ENCODE measurements at places on chromosomes 1 and 21.

GRCh38 chr1:101520302-101520701 lies 283.5 kb downstream of the S1PR1 start:
- no peak overlapping the region for H3K4me3 ChIP-seq
- H3K27me3 ChIP-seq, result no peaks in the 10 kb centered on the region
- no peak overlapping the region for H3K27ac ChIP-seq

GRCh38 chr1:93841771-93842170 lies 37.2 kb downstream of the DNTTIP2 start:
- no peak overlapping the region for H3K27ac ChIP-seq
- H3K36me3 ChIP-seq, result no peaks in the 10 kb centered on the region
- DNase-seq, result no peak
- H3K27me3 ChIP-seq, result no peaks in the 10 kb centered on the region
- no peaks in the 10 kb centered on the region for H3K4me1 ChIP-seq

DNA sequence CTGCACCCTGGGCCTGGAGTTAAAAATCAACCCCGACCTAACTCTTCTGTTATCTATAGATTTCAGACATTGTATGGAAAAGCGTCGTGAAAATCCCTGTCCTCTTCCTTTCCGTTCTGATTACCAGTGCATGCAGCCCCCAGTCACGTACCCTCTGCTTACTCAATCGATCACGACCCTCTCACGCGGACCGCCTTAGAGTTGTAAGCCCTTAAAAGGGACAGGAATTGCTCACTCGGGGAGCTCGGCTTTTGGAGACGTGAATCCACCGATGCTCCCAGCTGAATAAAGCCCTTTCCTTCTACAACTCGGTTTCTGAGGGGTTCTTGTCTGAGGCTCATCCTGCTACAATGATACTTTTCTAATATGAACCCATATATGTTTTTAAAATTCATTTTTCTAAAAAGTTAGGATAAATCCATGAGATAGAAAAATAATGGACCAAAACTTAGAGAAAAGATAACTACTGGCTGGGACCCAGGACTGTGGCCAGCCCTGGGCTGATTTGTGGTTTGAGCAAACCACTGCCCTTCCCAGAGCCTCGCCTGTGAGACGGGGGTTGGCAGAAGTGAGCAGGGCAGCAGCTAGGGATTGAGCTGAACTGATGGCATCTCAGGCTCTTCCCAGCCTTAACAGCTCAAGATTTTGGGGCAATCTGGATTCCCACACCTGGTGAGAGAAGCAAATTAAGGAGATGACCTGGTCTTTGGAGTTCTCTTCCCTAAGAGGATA lies 5.0 kb downstream of the UQCRHL start:
- H3K4me1 ChIP-seq, result peaks cover 8% of the 10 kb centered on the region

DNA sequence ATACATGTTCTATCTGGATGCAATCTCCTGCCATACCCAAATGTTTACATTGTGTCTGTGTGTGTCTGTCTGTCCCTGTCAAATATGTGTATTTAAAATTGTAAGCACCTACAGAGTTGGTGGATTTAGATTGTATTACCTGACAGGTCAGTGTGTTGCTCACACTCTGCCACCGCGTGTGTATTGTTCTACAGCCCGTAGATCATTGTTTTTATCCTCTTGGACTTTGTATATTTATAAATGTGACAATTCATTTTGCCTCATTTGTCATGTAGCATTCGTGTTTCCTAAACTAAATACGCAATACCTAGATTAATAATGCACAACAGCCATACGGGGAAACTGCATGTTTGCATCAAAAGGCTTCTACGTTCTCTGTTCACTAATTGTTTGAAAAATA lies 634 bp downstream of the ALG14 start:
- DNase-seq, result no peak
- H3K36me3 ChIP-seq, result no peaks in the 10 kb centered on the region
- no peak overlapping the region for H3K27ac ChIP-seq
- H3K4me3 ChIP-seq, result peak overlapping the region; percentile 81
- no peaks in the 10 kb centered on the region for H3K27me3 ChIP-seq

Data from iPS DF 6.9 (cell line).